ENCODE measurements at places on chromosomes 3 and 15.

GRCh38 chr15:88048237-88048636 lies 208.3 kb downstream of the NTRK3 start:
- H3K4me3 ChIP-seq: no peak overlapping the region
- H3K27ac ChIP-seq: no peak overlapping the region
- H3K4me1 ChIP-seq: no peaks in the 10 kb centered on the region
- peaks cover 3% of the 10 kb centered on the region for H3K27me3 ChIP-seq

- H3K36me3 ChIP-seq: no peaks in the 10 kb centered on the region
- H3K27ac ChIP-seq: no peak overlapping the region
- no peak overlapping the region for H3K4me3 ChIP-seq
- no peaks in the 10 kb centered on the region for H3K27me3 ChIP-seq
- no peaks in the 10 kb centered on the region for H3K4me1 ChIP-seq
Observed at GRCh38 chr3:152943645-152944044, 108.7 kb downstream of the P2RY1 start.

DNA sequence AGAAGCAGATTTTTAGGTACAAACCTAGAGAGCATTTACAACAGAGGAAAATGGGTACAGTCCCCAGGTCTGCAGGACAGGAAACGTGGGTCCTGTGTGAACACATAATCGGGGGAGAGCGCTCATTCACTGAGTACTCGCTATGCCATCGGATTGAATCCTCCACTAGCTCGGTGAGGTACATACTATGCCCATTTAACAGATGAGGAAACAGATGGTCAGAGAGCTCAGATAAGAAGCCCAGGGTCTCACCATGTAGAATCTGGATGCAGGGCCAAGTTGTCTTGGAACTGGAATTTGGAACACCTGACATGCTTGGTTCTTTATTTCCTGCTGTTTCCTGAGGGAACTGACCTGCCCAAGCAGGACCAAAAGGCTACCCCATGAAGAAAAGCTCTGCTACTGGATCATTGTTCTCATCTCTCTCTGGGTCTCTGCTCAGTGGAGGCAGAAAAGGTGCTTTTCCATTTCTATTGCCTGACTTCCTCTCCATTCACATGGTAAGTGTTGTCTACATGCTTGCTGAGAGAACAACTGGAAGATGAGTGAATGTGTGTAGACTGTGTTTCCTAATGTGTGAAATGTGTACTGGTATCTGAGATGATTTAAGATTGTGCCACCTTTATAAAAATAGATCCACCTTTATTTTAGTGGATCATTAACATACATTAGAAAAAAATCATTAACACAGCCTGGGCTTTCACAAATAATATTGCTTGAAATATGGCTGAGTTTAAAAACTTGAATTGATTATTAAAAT lies 89.1 kb downstream of the TGFBR2 start:
- H3K27ac ChIP-seq: no peak overlapping the region
- H3K27me3 ChIP-seq: no peaks in the 10 kb centered on the region
- peaks cover 3% of the 10 kb centered on the region for H3K4me1 ChIP-seq

DNA sequence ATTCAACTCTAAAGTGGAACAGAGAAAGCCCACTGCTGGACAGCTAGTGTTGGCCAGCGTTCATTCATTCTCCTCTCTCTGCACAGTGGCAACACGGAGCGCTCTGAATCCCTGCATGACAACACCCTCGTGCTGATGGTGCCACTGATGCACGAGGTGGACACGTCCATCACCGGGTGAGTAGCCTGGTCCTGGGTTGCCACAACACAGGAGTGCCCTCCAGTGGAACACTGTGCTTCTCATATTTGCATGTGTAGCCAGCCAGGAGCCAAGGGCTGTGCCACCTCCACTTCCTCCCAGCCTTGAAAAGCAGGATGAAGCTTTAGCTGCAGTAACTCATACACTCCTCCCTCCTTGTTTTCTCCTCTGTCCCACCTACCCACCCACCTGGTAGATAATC lies 120.0 kb upstream of the CTDSPL start:
- H3K4me3 ChIP-seq: no peak overlapping the region
- H3K27me3 ChIP-seq: no peaks in the 10 kb centered on the region
- no peaks in the 10 kb centered on the region for H3K4me1 ChIP-seq
- no peak overlapping the region for H3K27ac ChIP-seq
- no peaks in the 10 kb centered on the region for H3K36me3 ChIP-seq

DNA sequence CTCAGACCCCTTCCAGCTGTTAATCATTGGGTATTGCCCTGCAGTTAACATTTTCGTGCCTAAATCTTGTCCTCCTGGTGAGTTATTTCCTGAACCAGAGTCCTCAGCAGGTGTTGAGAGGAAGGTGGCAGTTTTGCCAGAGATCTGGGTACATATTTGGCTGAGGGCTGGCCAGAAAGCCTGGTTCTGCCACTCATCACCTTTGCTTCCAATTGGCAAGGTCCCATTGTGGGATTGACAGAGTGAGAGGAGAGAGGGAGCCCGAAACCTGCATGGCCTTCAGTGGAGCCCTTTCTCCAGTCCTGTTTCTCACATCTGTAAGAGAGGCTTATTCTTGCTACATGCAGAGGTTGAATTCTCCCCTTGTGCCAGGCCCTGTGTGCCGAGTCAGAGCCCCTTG lies 8.9 kb upstream of the TKT start:
- H3K4me1 ChIP-seq: no peaks in the 10 kb centered on the region
- no peaks in the 10 kb centered on the region for H3K27me3 ChIP-seq
- H3K27ac ChIP-seq: no peak overlapping the region

DNA sequence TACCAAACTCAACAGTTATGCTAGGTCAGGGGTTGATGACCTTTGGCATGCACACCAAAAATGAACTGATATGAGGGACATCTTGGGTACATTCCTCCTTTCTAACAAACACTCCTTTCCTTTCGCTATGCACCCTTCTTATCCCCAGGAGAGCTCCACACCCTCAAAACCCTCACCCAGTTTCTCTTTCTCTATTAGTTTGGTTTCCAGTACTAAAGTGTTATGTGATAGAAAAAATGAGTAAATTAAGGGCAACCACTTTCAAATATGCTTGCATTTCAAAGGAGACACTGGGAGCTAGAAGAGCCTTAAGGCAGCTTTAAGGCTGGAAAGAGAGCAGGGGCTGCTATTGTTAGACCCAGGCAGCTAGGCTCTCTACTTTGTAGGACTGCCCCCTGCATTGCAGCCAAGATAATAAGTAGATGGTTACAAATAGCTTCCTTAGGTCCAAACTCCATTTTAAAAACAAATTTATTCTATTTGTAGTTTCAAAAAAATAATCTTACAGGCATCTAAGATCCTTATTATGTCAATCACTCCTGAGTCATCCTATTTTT lies 244.3 kb downstream of the ZIC1 start:
- no peaks in the 10 kb centered on the region for H3K27me3 ChIP-seq
- DNase-seq: no peak
- H3K4me3 ChIP-seq: no peak overlapping the region
- no peaks in the 10 kb centered on the region for H3K4me1 ChIP-seq

DNA sequence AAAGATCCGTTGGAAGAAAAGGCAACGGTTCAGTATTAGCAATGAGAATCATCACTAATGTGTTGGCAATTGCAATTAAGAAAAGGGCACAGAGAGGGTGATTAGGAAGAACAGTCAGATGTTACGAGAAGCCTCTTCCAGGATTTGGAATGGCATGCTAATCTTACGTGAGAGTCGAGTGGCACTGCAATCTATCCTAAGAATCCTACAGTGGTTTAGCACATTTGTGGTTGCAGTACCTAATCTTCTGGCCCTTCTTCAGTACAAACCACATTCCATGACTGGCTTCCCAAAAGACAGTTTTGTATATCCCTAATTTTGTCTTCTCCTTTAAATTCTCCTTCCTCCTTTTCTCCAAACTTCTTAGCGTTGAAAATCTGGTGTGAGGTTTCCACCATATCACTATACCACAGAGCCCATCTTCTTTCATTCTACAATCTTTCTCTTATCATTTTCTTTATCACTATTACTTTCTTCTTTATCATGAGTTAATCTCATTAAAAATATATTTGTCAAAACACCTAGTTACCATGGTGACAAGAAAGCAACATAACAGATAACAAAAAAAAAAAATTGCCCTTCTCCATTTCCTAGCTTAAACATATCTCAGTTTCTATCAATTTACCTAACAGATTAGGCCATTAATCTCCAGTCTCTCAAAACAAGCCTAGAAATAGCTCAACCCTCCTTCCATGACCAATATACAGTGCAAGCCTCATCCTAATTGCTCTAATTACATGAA lies 60.1 kb downstream of the IGSF11 start:
- H3K4me1 ChIP-seq: no peaks in the 10 kb centered on the region
- no peak for DNase-seq
- no peak overlapping the region for H3K4me3 ChIP-seq
- no peaks in the 10 kb centered on the region for H3K27me3 ChIP-seq
- H3K27ac ChIP-seq: no peak overlapping the region

- H3K36me3 ChIP-seq: no peaks in the 10 kb centered on the region
- DNase-seq: no peak
- no peaks in the 10 kb centered on the region for H3K27me3 ChIP-seq
Observed at GRCh38 chr3:63067999-63068645, 192.9 kb upstream of the CADPS start.

DNA sequence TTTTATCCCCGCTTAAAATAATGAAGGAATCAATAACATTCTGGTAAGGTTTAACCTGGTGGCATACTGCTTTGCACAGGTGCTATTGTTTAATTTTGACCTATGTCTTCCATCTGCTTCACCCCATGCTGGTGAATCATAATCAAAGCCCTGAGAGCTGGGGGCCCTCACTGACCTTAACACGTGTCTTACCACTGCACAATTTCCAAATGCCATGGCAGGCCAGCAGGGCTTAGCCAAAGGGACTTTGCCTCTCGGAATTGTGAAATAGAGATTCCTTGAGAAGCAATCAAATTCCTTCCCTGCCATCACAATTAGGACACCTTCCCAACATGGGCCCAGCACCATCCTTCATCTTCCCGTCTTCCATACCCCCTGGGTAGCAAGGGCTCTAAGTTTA lies 242.6 kb upstream of the THBS1 start:
- H3K4me3 ChIP-seq: no peak overlapping the region
- H3K27me3 ChIP-seq: no peaks in the 10 kb centered on the region
- H3K36me3 ChIP-seq: no peaks in the 10 kb centered on the region
- no peak for DNase-seq
- H3K27ac ChIP-seq: no peak overlapping the region

Data from effector memory CD4-positive, alpha-beta T cell (primary cell).